ENCODE measurements at places on chromosomes 1 and 21.

GRCh38 chr1:115839679-115840237 is 1.2 kb downstream of the NHLH2 start:
- DNase-seq = no peak

GRCh38 chr1:171769171-171769570 is 12.3 kb upstream of the METTL13 start:
- DNase-seq = no peak

- DNase-seq = no peak
These were observed 1.2 kb upstream of the SLC37A1 start for GRCh38 chr21:42512346-42513034.

DNA sequence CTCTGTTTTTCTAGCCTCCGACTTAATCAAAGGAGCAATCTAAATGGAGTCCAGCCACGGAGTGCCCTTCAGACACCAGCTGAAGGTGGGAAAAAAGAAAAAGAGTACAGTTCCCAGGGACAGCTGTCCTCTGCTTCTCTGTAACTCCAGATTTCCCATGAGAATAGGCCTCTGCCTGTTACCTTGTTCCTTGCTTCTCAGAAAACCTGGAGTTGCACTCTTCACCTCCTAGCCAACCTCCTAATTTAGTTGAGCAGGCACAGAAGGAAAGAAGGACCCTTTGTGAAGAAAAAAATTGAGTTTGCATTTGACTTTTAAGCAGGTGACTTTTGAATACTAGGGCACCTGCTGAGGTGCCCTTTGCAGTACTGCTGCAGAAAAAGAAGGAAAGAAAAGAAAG is 8.3 kb downstream of the BARHL2 start:
- no peak for DNase-seq

DNA sequence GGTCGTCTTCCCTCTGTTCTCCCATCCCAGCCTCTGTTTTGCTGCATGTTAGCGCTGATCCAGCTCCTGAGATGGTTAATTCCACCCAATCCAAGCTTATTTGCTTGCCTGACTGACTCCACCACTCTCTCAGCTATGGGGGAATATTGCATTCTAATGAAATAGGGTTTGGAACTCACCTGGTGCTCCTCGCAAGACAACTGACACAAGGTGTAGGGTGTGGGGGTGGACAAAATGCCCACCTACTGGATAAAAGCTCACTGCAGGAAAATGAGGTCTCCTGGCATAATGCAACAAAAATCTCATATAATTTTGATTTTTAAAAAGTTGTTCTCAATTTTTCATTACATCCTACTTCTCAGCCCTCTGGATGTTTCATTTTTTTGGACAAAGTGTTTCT is 259.0 kb downstream of the ZNF648 start:
- DNase-seq = no peak

GRCh38 chr1:201763455-201764140 is 65.4 kb upstream of the IPO9 start:
- DNase-seq = no peak

- no peak for DNase-seq
These were observed 196.0 kb downstream of the CRB1 start for GRCh38 chr1:197464044-197464443.
